ENCODE measurements at places on chromosomes 3 and 15. TPM values are rescaled to one million over a fixed set of nuclear protein-coding genes. Genes with fewer than 3 reads are reported as not detected.

The GPR27 gene
- 5.5 TPM for total RNA-seq

The KIF15 gene
- total RNA-seq = 2.7 TPM

The ETV5 gene
- total RNA-seq = 22.9 TPM

DNA sequence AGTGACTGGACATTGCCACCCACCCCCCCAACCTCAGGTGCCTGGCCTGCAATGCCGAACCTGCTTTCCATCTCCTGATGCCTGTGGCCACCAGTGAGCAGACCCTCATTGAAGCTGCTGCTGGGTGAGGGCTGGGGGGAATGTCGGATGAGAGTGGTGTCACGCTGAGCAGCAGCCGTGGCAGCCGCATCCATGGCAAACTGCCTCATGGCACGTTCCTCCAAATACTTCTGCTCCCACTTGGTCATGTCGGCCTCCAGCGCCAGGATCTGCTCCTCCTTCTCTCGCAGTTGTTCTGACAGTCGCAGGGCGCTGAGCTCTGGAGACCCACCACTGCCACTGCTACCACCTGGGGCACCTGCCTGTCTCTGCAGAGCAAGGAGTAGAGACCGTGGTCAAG is 14.2 kb downstream of the AMOTL2 start:
- H3K27ac ChIP-seq = peak overlapping the region; percentile 96
- H3K4me3 ChIP-seq = peak overlapping the region; percentile 28
- peaks cover 56% of the 10 kb centered on the region for H3K36me3 ChIP-seq
- H3K4me1 ChIP-seq = peaks cover 95% of the 10 kb centered on the region
- peak; percentile 82 for DNase-seq
- no peaks in the 10 kb centered on the region for H3K27me3 ChIP-seq

DNA sequence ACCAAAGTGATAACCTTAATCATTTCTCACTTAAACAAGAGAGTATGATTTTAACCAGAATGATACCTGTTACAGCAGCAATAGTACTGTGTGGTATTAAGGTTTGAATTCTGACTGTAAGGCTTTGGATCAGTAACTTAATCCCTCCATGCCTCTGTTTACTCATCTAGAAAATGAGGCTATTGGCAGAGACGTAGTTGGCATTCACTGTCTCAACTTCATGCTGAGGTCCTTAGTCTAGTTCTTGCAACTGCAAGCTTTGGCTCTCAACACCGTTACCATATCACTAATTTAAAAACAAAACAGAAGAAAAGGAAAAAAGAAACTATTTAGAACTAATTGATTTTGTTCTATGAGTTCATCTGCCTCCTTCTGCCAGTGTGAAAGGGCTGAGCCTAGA is 875.4 kb downstream of the MCTP2 start:
- H3K4me1 ChIP-seq = peaks cover 19% of the 10 kb centered on the region
- H3K36me3 ChIP-seq = no peaks in the 10 kb centered on the region
- no peaks in the 10 kb centered on the region for H3K27me3 ChIP-seq

DNA sequence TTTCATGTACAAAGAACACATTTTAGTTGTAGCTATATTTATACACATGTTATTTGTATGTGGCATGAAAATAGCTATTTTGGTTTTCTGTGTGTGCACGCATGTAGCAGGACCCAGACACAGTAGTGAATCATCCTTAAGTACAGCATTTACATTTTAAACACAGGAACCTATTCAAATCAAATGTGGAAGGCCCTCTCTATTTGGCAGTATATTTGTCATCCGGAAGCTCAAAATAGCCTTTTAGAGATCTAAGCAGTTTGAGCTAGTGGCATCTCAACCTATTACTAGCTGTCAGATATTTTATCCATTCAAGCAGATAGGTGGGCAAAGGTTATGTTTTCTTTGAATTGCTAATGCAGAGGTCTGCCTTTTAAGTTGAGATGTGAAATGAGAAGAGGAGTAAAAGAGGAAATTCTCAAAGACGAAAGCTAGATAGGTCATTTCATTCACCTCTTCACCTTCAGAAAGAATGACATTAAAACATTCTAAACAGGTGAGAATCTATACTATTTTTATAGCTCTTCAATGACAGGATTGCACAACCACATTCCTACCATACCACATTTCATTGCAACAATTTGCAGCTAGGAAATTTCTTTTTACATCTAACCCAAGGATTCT is 46.3 kb upstream of the TIPARP start:
- no peaks in the 10 kb centered on the region for H3K36me3 ChIP-seq
- H3K27ac ChIP-seq = no peak overlapping the region
- H3K4me1 ChIP-seq = peaks cover 32% of the 10 kb centered on the region
- no peak for DNase-seq
- H3K27me3 ChIP-seq = no peaks in the 10 kb centered on the region

- H3K4me3 ChIP-seq = no peak overlapping the region
- no peak overlapping the region for H3K27ac ChIP-seq
- DNase-seq = no peak
- no peaks in the 10 kb centered on the region for H3K36me3 ChIP-seq
These were observed 89.0 kb upstream of the PFN2 start for GRCh38 chr3:150059729-150060128.

GRCh38 chr15:58252586-58253323 is 114.6 kb downstream of the AQP9 start:
- H3K27ac ChIP-seq = no peak overlapping the region
- DNase-seq = no peak
- no peak overlapping the region for H3K4me3 ChIP-seq
- no peaks in the 10 kb centered on the region for H3K27me3 ChIP-seq

GRCh38 chr15:65408324-65409035 is 14.3 kb downstream of the IGDCC4 start:
- peak; percentile 1 for DNase-seq
- peaks cover 55% of the 10 kb centered on the region for H3K4me1 ChIP-seq
- peak overlapping the region; percentile 90 for H3K27ac ChIP-seq
- H3K27me3 ChIP-seq = no peaks in the 10 kb centered on the region
- peaks cover 7% of the 10 kb centered on the region for H3K36me3 ChIP-seq
